ENCODE measurements at places on chromosomes 6 and 20.

- DNase-seq = no peak
These were observed 246.9 kb downstream of the UBE3D start for GRCh38 chr6:82818727-82819126.

GRCh38 chr20:63739130-63740069, at the start of gene SLC2A4RG:
Gene SLC2A4RG (plus strand): TSS chr20:63739776. CDS start chr20:63739913, 137 bp downstream.
- DNase-seq = peak; percentile 89

DNA sequence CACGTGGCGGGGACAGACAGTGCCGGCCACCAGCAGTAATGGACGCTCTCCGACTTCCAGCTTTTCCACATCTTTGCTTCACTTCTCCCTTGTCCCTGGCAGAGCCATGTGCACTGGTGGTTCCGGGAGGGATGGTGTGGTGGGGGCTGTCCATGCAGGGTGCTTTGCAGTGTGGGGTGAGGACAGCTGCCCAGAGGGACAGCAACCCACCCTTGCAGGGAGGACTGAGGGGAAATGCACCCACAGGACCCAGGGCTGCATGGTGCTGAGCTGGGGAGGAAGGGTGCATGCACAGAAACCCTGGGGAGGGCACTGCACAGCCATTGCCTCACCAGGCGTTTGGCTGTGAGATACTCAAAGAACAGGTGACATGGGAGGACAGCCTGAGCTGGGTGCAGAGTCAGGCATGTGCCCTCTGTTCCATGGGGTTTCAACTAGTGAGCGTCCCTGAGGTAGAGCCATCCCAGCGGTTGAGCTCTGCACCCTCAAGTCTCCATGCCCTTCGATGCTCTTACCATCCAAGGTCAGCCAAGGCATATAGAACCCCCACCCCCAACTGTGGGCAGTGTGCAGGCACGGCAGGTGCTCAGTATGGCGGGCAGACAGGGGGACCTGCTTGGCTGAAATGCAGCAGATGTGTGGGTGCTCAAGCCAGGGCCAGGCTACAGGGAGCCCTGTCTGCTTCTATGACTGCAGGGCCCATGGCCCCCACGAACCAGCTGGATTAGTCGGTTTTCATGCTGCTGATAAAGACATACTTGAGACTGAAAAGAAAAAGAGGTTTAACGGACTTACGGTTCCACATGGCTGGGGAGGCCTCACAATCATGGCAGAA, 239.7 kb downstream of the TTLL2 start:
- no peak for DNase-seq

DNA sequence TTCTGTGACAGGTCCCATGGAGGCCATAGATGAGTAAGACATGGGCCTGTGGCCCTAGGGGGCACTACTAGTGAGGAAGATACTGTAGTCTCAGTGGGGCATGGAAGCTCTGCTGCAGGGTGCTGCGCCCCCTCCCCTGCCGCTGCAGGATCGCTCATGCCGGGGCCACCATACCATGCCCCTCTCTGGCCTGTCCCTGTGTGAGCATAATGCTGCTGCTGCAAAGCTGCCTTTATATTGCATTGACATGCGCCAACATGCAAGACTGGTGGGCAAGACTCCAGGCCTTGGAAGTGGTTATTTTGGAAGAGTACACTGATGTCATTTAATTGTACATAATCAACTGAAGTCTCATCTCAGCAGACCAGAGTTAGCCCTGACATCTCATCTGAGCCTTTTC, 60.0 kb downstream of the TOX2 start:
- no peak for DNase-seq

- DNase-seq = no peak
These were observed 145.3 kb upstream of the TENT5A start for GRCh38 chr6:81897793-81898192.

GRCh38 chr6:40410821-40411220, 176.3 kb downstream of the LRFN2 start:
- no peak for DNase-seq

DNA sequence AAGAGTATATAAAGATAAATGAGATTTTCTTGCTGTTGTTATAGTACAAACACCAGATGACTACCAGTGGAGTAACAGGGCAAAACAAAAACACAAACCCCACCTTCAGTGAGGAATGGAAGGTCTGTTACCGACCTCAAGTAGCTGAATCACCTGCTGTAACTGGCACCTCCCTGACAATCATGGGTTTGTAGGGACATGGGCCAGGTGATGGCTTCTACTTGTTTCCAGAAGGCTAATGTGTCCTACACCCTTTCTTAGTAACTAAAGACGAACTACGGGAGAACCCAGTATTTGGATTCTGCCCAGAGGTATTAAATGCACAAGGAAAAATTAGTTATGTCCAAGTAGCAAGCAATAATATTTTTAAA, 26.8 kb downstream of the SNX5 start:
- DNase-seq = no peak

DNA sequence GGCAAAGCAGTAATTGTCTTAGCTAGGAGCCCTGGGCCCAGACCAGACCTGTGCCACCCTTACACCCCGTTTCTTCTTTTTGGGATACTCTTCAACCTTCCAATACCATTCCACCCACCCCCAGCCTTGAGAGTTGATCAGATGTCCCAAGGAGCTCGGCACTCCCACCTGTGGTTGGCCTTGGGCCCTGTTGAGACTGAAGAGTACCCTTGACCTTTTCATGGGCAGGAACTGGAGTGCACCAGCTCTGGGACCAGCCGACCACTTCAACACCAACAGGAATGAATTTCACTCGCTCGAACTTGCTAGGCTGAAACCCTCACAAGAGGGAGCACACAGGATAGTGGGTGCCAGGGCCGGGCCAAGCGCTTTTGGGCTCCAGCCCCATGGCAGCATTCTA, 273.6 kb downstream of the PHACTR1 start:
- DNase-seq = no peak

DNA sequence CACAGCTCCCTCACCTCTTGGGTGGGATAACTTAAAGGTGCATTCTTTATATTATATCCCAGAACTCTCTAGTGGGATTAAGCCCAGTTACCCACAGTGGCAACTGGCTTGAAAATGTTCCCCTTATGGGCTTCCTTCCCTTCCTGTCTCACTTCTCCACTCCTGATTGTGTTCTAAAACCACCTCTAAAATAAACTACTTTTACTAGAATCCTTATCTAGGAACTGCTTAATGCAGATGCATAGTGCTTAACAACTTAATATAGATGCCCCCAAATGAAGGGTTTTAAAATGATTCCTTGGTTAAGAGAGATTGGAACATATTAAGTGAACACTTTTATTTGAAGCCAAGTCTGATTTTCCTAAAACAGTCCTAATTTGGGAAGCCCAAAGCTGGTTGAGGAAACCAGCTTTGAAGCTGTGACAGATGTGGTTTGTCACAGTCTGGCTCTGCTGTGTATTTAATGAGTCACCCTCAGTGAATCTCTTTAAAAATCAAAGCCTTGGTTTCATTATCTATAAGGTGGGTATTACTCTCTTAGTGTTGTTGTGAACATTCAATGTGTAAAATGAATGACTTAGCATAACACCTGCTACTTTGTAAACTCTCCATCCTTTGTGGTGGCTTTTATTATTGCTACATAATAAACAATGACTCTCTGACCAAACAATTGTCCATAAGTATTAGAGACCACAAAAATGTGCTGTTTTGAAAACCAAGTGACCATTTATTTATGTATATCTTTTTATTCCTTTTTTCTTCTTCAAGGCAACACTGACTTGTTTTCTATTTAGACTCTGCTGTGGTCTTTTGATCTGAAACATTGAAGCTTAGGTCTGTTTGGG, 24.4 kb downstream of the PLCB1 start:
- DNase-seq = no peak

GRCh38 chr6:23111984-23112383, 542.6 kb downstream of the HDGFL1 start:
- no peak for DNase-seq

DNA sequence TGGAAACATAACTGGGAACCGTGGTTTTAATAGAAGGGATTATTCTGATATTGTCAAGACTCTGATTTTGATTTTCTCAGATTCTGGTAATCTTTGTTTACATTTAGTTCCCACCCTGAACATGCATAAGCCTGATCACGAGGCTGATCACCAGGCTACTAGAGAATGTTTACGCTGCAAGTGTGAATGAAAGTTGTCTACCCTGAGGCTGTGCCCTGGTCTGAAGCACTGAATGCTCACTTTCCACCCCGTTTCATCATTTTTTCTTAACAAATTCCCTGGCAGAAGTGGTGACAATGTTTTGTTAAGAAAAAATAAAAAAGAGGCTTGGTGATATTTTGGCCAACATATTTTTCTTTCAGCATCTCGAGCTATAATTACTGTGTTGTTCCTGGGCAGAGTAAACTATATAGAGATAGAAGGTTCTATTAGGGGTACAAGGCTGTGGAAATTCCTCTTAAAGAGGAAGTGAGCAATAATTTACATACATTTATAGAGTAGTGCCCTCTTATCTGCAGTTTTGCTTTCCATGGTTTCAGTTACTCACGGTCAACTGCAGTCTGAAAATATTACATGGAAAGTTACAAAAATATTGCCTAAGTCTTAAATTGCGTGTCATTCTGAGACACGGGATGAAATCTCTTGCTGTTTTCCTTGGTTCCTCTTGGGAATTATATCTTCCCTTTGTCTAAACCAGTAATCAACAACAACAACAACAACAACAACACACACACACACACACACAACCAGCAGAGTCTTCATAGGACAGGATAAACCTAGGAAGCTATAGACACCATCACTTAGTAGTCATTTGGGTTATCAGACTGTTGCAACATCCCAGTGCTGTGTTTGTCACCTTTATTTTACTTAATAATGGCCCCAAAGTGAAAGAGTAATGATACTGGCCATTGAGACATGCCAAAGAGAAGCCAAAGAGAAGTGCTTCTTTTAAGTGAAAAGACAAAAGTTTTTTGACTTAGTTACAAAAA, 566.6 kb upstream of the CITED2 start:
- DNase-seq = no peak

- DNase-seq = no peak
These were observed 79.7 kb upstream of the SYNDIG1 start for GRCh38 chr20:24389686-24390085.

DNA sequence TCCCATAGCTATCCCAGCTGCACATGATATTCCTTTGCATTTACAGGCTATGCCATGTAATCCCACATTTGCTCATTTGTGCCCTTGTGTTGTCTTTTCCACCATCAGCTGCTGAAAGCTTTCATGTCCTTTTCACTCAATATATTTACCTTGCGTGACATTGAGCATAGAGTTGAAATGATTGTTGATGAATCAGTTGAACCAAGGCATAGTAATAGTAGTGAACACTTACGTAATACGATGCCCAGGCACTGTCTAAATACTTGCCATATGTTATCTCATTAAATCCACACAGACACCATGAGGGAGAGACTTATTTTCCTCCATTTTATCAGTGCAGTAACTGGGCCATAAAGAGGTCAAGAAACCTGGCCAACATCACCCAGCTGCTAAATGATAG, 13.1 kb downstream of the RNF8 start:
- DNase-seq = no peak

DNA sequence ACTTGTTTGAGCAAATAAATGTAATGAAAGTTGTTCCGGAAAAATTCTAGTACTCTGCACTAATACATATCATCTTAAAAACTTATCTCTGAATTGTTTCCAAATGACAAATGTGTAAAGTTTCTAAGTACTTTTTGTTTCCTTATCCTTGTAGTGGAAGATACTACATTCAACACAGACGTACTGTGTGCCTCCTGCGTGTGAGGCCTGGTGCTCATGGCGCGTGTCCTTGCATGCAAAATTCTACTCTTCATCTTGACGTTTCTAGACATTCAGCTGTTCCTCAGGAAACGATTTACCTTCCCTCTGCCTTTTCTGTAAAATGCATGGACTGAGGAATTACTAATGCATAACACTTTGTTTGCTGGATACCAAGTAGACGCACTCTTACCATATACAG, 11.5 kb downstream of the DLL1 start:
- DNase-seq = peak; percentile 22

DNA sequence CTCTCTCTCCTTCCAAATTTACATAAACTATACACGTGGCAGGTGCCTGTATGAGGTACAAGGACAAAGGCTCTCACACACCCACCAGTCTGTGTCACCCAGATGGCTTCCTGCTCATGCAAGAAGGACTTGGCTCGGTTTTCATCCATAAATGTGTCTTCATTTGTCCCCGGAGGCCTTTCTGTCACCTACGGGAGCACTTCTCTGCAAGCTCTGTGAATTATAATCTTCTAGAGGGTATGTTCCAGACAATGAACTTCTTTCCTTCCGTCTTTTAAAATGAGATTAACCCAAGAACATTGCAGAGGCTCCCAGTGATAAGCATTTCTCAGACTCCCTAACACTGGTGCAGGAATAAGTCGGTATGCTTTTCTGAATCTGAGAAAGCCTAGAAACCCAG, 123.6 kb downstream of the PTPRT start:
- no peak for DNase-seq

DNA sequence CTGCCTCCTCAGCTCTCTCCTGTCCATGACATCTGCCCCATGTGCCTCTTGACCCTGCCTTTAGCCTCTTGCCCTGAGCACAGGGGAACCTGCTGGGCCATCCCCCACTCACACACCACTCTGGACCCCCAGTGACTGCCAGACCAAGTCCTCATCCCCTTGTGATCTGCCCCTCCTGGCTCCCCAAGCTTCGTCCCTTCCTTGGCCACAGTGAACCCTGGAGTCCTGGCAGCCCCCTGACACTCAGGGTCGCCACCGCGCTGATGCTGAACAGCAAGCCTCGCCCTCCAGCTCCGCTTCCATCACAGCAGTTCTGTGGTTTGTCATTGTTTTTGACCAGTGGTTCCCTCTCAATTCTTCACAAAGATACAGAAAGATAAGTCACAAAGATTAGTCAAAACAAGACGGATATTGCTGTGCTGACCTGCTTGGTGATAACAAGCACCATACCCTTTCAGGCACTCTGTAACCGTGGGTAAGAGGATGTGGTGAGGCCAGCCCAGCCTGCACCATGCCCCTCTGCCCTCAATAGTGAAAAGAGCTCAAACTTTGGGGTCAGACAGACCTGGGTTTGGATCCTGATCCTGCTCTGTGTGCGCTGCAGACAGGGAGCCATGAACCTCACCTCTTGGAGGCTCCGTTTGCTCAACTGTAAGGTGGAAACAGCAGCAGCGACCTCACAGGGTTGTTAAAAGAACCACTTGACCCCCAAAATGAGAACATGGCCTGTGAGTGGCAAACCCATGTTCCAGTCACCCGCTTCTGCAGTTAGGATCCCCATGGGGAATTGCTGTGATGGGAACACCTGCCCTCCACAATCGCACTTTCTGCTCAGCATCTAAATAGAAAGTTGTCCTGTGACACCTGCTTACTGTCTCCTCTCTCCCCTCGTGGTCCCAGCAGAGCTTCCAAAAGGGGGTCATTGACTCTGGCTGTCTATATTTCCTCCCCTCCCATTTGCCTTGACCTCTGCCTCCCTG, 114.5 kb downstream of the TOX2 start:
- DNase-seq = peak; percentile 63

GRCh38 chr6:118652051-118652615, 742 bp upstream of the CEP85L start:
- DNase-seq = no peak

- DNase-seq = no peak
These were observed 16.0 kb upstream of the PI16 start for GRCh38 chr6:36938536-36938935.

- DNase-seq = no peak
These were observed 31.0 kb upstream of the OSTM1 start for GRCh38 chr6:108105571-108105970.

Data from cardiac septum (tissue), 1 donor.